ENCODE measurements at places on chromosomes 11 and 22. TPM values are rescaled to one million over a fixed set of nuclear protein-coding genes. Genes with fewer than 3 reads are reported as not detected.
A peak's percentile ranks its signal among the peaks of the same experiment; 100 is the strongest.

GRCh38 chr22:19042285-19043120 lies 79.7 kb downstream of the DGCR2 start:
- no peak for ATAC-seq

PRG3 gene
- not detected for total RNA-seq

RAG2 gene
- total RNA-seq: 2.2 TPM

DNA sequence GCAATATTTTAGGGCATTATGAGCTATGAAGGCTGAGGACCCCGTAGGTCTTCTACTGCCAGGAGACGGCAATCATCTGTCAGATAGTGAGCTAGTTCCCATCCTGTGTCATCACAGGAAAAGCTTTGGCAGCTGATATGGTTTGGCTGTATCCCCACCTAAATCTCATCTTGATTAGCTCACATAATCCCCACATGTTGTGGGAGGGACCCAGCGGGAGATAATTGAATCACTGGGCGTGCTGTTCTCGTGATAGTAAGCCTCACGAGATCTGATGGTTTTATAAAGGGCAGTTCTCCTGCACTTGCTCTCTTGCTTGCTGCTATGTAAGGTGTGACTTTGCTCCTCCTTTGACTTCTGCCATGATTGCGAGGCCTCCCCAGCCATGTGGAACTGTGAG lies 18.1 kb downstream of the CSRP3 start:
- no peak for ATAC-seq

DNA sequence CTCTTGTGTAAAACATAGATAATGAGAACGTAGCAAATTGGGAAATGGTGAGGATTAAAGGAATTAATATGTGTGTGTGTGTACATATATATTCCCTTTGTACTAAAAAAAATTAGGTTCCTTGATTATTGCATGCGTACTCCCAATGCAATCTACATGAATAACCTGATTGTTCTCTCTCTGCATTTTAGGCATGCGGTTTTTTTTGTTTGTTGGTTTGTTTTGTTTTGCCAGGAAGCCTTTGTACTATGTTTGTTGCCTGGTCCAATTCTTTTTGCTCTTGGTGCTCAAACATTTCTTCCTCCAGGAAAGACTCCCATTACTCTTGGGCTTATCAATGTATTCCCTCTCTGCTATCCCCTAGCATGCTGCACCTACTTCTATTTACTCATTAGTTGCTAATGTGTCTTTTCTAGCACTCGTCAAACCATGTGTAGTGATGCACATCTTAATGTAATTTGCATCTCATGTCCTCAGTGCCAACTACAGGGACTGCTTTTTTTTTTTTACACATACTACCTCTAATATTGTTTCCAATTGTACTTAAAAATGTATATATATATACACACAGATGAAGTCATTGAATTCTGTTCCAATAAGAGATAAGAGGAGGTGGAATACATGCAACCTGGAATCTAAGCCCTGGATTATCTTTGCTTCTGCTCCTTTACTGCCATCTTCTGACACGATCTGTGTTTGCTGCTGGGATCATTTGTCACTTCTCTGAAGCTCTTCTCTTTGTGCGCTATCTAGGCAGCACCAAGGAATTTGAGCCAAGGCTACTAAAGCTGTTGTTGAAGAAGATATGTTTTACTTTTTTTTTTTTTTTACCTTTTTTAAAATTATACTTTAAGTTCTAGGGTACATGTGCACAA lies 197.2 kb upstream of the ANO3 start:
- ATAC-seq: peak; percentile 97

PLEKHB1 gene
- total RNA-seq: 4.2 TPM

SMC1B gene
- total RNA-seq: 0.15 TPM

DNA sequence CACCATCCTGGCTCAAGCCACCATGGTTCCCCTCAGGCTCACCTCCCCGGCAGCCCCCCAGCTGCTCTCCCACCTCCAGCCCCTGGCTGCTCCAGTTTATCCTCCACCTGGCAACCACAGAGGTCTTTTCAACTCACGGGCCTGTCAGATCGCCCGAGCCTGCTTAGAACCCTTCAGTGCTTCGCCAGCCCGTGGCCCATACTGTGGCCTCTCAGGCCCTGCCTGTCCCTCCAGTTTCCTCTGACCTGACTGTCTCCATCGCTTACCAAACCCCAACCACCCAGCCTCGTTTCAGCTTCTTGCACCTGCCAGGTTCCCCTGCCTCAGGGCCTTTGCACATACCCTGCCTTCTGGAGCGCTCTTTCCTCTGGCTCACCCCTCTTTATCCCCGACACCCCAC lies 6.9 kb downstream of the KCNC1 start:
- no peak for ATAC-seq

TRPM5 gene
- not detected for total RNA-seq

- ATAC-seq: no peak
These were observed 416.5 kb downstream of the GUCY1A2 start for GRCh38 chr11:106601684-106602297.

- ATAC-seq: no peak
These were observed 563.6 kb downstream of the NTM start for GRCh38 chr11:131934006-131934405.

GRCh38 chr22:43955883-43956782 lies 891 bp downstream of the SAMM50 start:
- no peak for ATAC-seq

- ATAC-seq: no peak
These were observed 25.5 kb downstream of the KREMEN1 start for GRCh38 chr22:29098296-29098695.

- ATAC-seq: no peak
These were observed 22.2 kb downstream of the PTPRJ start for GRCh38 chr11:48002561-48002960.

Data from motor neuron (in vitro differentiated cells).